ENCODE measurements at places on chromosomes 6 and 20.

- DNase-seq, result no peak
Measured at GRCh38 chr6:84688141-84688873, 76.1 kb downstream of the TBX18 start.

- DNase-seq, result no peak
Measured at GRCh38 chr6:133083248-133083967, 157.7 kb upstream of the EYA4 start.

DNA sequence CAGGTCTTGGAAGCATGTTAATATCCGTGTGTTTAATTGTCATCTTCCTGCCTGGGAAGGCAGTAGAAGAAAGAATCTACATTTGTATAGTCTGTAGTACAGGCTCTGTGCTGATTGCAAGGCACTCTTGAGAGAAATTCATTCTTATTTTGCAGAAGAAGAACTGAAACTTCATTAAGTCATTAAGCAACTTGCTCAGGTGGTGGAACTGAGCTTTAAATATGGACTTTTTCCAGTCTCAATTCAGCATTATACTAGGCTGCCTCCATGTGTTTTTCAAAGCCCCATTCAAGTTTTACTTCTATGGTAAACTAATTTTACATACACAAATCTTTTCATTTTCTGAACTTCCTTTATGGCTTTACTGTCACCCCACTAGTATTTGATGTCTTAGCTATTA is 18.7 kb downstream of the ZNF451 start:
- no peak for DNase-seq

- DNase-seq, result no peak
Measured at GRCh38 chr20:41784209-41784958, 166.2 kb upstream of the CHD6 start.

GRCh38 chr6:9409126-9409525 is 973.8 kb upstream of the SLC35B3 start:
- DNase-seq, result no peak

GRCh38 chr20:58312836-58313235 is 3.3 kb downstream of the RAB22A start:
- DNase-seq, result no peak

- no peak for DNase-seq
Measured at GRCh38 chr20:17910828-17911294, 57.7 kb downstream of the SNX5 start.

- no peak for DNase-seq
Measured at GRCh38 chr6:147653631-147654030, 145.1 kb downstream of the SAMD5 start.

GRCh38 chr6:25981568-25982263 is 19.1 kb downstream of the TRIM38 start:
- no peak for DNase-seq

GRCh38 chr6:137025786-137026730 is 18.7 kb downstream of the IL20RA start:
- DNase-seq, result no peak

GRCh38 chr6:72712910-72713309 is 91.0 kb downstream of the KCNQ5 start:
- no peak for DNase-seq

GRCh38 chr6:43964659-43965570 is 162.3 kb downstream of the MRPL14 start:
- no peak for DNase-seq

GRCh38 chr6:128208078-128208477 is 307.2 kb upstream of the THEMIS start:
- no peak for DNase-seq

GRCh38 chr6:125102891-125103290 is 50.7 kb upstream of the TPD52L1 start:
- no peak for DNase-seq

- no peak for DNase-seq
Measured at GRCh38 chr6:134702279-134702678, 247.6 kb downstream of the ALDH8A1 start.

- DNase-seq, result no peak
Measured at GRCh38 chr20:41900201-41900691, 282.1 kb upstream of the CHD6 start.

GRCh38 chr20:49859807-49860206 is 47.2 kb downstream of the SLC9A8 start:
- no peak for DNase-seq

- DNase-seq, result no peak
Measured at GRCh38 chr6:130041594-130041993, 23.2 kb downstream of the L3MBTL3 start.

DNA sequence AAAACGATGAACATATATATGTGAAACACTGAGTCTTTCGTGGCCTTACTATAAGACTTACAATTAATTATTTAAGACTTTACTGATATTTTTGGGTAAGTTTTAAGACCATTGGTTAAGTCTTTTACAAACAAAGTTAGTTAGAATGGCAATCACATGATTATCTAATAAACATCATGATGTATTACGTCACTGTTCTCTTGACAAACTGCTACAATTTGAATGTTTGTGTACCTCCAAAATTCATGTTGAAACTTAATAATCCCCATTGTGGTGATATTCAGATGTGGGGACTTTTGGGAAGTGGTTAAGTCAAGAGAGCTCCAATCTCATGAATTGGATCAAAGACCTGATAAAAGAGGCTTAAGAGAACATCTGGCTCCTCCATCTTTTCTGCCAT is 25.9 kb upstream of the B3GAT2 start:
- DNase-seq, result no peak

GRCh38 chr6:142740449-142740848 is 204.5 kb downstream of the HIVEP2 start:
- no peak for DNase-seq

GRCh38 chr6:103140308-103141027 is 1719.3 kb downstream of the HACE1 start:
- DNase-seq, result no peak

DNA sequence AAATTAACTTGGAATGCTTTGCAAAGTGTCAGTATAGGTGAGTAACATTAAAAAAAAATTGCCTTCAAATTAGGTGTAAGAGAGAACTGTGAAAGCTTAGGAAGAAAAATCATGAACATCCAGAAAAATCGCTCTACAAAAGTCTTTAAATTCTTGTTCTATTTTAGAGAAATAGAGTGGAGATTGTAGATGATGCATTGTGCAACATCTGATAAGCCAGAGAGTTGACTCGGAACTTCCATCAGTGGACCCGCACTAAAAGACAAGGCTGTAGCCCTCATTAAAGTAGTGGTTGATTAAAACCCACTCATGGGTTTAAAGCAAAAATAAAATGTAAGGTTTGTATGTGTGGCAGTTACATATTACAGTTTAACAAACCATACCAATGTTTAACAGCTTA is 35.8 kb downstream of the MAP3K4 start:
- DNase-seq, result no peak

GRCh38 chr20:17640875-17641378 is 41.1 kb downstream of the RRBP1 start:
- no peak for DNase-seq

DNA sequence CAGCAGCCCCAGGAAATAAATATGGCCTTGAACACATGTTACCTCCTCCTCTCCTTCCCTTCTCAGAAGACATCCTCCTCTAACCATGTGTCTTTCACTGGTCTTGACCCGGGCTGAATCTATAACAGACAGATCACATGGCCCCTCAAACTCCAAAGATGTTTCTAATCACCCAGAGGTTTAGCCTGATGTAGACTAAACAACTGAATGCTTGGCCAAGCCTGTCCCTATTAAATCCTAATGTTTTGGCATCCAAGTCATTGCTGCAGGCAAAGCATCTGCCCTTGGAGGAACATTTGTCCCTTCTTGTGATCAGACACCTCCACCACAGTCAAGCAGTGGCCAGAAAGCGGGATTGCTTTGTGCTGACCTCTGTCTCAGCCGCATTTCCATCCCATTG is 65.5 kb downstream of the ANKRD60 start:
- no peak for DNase-seq

DNA sequence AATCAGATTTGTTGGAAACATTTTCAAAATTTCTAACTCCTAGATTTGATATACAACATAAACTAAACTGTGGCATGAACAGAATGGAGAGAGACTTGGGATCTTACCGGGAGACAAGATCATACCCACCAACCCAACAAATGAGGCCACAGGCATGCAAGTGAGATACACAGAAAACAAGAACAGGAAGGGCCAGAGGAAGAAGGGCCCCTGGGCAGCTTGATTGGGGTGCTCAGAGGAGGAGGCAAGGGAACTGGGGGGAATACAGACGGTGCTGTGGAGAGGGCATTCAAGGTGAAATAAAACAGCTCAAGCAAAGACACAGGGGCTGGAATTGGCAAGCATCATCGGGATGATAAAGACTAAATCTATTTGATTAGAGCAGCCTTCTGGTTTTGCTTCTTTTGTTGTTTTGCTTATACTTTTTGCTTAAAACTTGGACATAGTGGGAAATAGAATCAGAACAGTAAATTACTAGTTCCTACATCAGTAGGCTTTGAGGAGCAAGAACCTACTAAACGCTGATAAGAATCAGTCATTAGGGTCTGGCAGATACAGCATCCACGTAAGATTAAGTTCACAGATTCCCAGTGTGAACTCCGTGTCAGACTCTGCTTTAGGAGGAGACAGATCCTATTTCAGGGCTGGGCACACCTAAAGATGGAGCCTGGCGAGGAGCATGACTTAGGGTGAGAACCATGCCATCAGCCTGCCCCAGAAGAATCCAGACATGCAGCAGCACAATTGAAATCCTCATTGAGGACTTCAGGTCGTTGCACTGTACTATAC is 3.5 kb upstream of the RAMACL start:
- no peak for DNase-seq

DNA sequence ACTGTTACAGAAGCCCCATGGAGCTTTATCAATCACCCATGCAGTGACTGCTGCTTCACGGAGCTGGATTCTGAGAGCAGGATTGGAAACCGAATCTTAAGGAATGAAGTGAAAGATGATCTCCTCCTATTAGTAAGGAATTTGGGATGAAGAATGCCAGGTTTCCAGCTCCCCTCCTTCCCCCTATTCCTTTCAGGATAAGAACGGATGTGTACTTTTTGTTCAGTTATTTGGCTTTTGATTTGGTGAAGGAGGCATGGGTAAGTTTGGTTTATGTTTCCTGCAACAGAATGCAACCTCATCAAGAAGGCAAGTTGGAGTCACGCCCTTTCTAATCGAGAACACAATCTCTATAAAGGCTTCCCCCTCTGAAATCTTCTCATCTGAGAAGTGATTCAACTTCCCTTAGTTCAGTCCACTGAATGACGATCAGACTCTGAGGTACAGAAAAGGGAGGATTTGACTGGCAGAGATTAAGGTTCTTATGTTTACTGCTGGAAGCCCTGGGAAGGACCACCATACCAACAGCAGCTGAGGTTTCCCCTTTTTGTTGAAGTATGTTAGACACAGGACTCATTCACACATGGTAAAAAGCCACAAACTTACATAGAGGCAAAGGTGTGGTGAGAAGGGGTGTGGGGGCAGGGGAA is 5.5 kb downstream of the ELMO2 start:
- no peak for DNase-seq

GRCh38 chr20:49584418-49585382 is 16.8 kb upstream of the PTGIS start:
- DNase-seq, result no peak

GRCh38 chr6:30405934-30406333 is 61.0 kb downstream of the RPP21 start:
- DNase-seq, result no peak

DNA sequence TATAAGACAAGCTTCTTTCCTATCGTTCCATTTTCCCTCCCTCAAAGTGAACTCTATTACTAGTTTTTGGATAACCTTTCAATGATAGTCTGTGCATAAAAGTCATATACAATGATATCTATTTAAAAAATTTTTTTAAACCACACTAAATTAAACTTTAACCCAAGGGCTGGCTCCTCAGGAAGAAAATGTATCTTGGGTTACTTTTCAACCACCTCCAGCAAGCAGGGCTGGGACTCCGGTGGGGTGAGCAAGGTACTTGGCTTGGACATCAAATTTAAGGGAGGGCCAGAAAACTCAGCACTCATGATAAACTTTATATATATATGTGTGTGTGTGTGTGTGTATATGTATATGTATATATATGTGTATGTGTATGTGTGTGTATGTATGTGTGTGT is 13.9 kb upstream of the PPP1R3G start:
- DNase-seq, result no peak

- DNase-seq, result peak; percentile 32
Measured at GRCh38 chr20:49888212-49889000, 26.9 kb downstream of the SPATA2 start.

- no peak for DNase-seq
Measured at GRCh38 chr6:107284805-107285204, 169.5 kb upstream of the BEND3 start.

DNA sequence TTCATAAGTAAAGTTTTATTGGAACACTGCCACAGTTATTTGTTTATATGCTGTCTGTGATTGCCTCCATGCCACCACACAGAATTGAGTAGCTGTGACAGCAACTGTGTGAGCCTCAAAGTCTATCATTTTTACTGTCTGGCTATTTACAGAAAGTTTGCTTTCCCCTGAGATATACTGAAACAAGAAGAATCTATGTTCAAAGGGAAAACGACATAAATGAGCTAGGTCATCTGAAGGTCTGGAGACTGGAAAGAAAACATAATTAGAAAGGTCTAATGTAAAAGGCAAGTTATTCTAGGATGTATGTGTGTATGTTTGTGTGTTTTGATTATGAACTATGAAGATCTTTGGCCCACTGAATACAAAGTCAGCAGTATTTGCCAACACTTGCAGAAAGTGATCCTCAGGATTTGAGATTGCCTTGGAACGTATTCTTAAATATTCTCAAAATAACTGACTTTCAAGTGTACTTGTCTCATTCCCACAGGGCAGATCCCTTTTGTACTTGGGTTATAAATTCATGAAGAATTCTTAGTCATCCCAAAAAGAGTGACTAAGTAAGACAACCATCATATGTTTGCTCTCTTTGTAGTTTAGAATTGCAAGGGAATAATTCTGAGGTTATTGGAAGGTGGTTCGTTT is 677.7 kb downstream of the DOK5 start:
- no peak for DNase-seq

GRCh38 chr20:48006036-48006833 is 221.0 kb upstream of the SULF2 start:
- no peak for DNase-seq

DNA sequence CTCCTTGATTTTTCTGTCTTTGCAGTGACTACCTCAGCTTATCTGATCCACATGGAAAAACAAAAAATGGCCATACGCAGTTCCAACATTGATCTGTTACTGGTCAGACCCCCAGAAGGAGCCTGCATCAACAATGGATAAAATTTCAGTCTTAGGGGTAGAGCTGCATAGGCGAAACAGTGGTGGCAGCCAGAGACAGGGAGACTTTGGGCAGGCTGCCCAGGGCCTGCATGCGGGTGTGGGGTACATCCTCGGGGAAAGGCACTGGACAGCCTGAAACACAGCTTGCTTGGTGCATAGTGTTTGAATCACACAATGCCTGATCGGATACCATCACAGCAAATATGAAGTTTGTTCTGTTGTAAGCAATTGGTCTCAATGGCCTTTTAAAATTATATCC is 847.8 kb downstream of the QKI start:
- no peak for DNase-seq

- DNase-seq, result no peak
Measured at GRCh38 chr6:111764238-111765175, 108.7 kb downstream of the FYN start.

- DNase-seq, result no peak
Measured at GRCh38 chr20:1595333-1595732, 24.5 kb downstream of the SIRPB1 start.

All from activated T-cell treated with anti-CD3 and anti-CD28 coated beads for 1 hour (primary cell).